ENCODE measurements at places on chromosomes 6 and 20.

- no peak for DNase-seq
These were observed 62.8 kb downstream of the SYNJ2 start for GRCh38 chr6:158044525-158044888.

DNA sequence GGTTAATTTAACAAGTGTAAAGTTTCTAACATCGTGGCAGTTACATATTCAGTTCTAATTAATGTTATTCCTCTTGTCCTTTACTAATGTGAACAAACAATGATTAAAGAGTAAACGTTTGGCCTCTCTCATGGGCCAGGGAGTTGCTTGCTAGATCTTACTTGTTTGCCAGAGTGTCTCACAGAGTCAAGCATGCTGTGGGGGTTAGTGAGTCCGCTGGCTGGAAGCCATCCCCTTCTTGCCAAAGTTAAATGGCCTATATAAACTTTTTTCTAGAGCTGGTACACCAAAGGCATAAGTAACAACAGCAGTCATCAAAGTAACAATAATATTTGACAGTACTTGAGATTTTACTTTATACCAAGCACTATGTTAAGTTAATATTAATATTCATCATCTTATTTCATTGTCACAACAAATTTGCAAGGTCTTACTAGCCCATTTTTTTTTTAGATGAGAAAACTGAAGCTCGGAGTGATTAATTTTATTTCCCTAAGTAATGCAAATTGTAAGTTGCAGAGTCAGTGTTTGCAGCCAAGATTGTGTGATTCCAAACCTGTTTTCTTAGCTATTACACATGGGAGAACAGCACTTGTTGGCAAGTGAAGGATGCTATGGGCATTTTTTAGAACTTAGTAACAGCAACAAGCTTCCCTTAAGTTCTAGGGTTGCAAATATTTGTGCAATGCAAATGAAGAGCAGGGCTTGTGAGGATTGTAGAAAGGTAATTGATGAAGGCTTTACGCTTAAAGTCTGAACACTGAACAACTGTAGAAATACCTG lies 224.5 kb downstream of the RFPL4B start:
- DNase-seq = no peak

DNA sequence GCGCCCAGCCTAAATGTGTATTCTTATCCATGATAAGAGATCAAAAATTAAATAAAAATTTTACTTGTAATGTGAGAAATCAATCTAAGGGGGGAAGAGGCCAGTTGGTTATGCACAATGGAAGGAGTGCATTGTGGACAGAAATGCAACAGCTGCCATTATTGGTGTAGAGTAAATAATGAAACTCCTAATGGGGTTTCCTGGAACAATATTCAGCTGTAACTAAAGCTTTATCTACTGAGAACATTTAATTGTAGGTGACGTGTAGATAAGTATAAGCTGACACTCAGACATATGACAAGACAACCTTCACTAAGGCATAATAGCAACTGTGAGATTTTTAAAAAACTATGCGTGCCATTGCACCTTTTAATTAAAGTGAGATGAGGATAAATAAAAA lies 71.4 kb downstream of the CEP57L1 start:
- no peak for DNase-seq

- no peak for DNase-seq
These were observed 8.3 kb downstream of the RIPOR2 start for GRCh38 chr6:24927277-24927955.

- peak; percentile 45 for DNase-seq
These were observed 215.0 kb downstream of the ARID1B start for GRCh38 chr6:156992020-156992804.

- DNase-seq = no peak
These were observed 24.9 kb upstream of the ELOVL5 start for GRCh38 chr6:53373638-53374037.

GRCh38 chr6:140844167-140844566 lies 1288.6 kb upstream of the GJE1 start:
- DNase-seq = no peak

DNA sequence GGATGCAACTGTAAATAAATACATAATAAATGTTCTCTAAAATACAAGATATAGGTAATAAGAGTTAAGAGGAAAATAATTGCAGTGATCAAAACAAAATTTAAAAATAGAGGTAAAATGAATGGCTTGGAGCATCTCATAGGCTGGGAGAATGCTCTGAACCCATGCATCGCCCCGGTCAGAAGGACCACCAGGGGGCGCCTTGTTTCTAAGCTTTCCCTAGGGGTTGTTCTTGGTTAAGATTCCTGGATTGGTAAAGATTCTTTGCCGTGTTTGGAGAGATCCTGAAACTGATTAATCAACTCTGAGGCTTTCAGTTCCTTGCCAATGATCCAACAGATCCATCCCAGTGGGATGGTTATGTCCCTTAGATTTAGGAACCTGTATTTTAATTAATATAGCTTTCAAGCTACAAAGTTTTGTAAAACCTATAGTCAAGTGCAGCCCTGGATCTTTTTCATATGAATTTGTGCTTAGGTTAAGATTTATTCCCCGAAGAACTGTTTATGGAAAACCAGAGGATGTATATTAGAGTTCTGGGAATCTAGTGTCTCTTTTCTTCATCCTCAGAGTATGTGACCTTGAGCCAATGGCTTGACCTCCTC lies 45.3 kb upstream of the PRELID3B start:
- peak; percentile 76 for DNase-seq

DNA sequence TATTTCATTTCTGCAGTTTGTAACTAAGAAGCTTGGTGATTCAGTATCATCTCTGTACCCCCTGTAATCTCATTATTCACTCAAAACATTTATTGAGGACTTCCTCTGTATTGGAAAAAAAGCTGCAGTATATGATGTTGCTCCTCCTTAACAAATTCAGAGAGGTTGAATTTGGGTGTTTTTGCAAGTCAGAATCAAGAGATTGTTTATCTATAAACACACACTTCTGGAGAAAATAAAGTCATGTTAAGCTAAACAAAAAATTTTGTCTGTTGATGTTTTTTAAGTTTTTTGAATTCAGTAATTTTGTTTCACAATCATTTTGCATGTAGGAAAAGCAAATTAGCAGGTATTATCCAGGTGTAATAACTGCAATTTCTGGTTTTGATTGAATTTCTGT lies 11.4 kb upstream of the RHAG start:
- no peak for DNase-seq

DNA sequence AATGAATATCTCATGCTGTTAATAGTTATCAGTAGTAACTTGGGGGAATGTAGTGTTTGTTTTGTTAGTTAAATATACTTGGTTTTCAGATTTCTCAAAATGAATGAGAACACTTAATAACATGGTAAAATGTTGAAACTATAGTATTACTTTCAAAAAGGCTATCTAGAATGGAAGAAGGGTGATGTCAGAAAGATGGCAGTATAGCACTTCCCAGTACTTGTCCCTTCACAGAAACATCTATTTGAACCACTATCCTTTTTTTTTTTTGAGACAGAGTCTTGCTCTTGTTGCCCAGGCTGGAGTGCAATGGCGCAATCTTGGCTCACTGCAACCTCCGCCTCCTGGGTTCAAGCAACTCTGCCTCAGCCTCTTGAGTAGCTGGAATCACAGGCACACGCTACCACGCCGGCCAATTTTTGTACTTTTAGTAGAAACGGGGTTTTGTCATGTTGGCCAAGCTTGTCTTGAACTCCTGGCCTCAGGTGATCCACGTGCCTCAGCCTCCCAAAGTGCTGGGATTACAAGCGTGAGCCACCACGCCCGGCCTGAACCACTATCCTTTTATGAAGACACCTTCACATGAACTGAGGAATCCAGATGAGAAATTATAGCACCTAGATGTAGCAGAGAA lies 4.7 kb upstream of the ECHDC1 start:
- no peak for DNase-seq

- DNase-seq = peak; percentile 39
These were observed 46.9 kb upstream of the TRERF1 start for GRCh38 chr6:42498473-42499128.

DNA sequence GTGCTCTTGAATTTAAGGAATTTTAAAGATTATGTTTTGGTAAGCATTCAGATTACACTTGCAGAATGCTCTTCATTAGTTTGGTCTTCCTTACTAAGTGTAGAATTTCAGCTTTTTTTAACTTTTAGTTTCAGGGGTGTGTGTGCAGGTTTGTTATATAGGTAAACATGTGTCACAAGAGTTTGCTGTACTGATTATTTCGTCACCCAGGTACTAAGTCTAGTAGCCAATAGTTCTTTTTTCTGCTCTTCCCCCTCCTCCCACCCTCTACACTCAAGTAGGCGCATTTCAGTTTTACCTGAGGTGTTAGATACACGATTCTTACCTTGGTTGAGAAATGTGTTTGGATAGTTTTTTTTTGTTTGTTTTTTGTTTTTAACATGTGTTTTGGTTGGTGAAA lies 68.3 kb downstream of the AFG1L start:
- DNase-seq = no peak

DNA sequence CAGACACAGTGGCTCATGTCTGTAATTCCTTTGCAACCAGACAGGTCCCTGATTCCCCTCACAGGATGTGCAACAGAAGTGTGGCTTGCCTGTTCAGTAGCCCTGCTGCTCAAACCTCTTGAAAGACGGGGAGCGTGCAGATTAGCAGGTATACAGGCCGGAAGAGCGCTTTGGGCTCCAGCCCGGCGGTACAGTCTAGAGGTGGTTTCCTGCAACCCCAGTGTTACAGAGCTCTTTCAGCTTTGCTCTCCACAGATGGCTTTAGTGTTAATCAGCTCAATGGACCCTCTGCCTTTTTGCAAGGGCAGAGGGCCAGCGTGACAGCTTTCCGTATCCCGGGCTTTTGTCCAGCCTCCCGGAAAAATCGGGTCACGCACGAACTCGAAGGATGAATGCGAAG lies 67.2 kb upstream of the TNFRSF21 start:
- DNase-seq = no peak

GRCh38 chr20:7323957-7324356 lies 556.5 kb downstream of the BMP2 start:
- DNase-seq = no peak

DNA sequence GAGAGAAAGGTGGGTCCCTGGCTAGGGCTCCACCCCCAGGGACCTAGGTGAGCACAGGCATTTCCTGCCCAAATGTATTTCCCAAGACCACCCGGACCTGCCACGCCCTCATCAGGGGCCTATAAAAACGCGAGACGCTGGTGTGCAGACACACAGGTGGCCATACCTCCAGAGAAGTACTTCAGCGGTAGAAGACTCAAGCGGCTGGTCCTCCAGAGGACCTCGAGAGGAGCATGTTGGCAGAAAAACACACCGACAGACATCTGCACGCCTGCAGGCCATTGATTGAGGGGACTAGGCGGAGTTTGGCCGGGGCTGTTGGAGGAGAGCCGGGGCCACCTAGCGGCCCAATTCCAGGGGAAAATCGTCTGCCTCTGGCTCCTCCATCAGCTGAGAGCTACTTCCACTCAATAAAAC lies 695.8 kb upstream of the MMS22L start:
- peak; percentile 71 for DNase-seq

DNA sequence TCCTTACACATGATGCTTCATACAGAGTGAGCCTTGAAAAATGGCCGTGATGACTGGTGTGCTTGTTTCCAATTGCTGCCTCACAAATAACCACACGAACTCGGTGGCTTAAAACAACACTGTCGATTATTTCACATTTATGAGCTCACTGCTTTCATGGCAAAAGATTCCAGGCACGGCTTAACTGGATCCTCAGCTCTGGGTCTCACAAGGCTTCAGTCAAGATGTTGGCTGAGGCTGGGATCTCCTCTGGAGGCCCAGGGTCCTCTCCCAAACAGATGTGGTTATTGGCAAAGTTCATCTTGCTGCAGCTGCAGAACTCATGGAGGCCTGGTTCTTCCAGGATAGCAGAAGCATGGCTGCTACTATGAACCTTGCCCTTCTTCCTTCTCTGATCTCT lies 144.6 kb downstream of the TFAP2C start:
- DNase-seq = no peak

DNA sequence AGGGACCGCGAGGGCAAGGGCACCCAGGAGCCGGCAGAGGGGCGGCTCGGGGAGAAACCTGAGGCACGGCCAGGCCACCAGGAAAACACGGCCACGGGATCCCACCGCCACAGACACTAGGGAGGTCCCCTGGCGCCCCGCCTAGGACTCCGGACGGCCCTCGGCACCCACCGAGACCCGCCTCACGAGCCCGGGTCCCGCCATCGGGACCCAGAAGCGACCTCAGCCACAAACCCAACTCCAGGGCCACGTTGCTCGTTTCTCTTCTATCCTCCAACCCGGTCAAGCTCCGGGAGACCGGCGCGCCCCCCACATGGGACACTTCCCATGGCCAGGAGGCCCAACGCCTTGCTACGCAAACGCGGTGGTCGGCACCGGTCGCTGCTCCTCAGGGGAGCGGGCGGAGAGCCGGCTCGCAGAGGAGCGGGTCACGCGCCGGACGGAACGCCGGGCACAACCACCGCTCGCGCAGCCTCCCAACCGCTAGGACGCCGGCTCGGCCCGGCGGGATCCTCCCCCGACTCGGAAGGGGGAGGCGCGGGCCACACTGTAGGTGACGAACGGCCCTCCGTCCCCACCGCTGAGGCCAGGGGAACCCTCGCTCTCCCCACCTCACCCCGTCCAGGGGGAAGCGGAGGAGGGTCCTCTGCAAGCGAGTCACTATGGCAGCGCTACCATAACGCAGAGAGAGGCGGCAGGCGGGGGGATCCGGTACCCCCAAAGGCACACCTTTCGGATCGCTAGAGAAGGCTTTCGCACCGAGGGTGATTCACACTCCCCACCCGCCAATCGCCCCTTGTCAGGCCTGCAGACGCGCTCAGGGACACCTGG lies 1514.1 kb upstream of the DEFB115 start:
- peak; percentile 33 for DNase-seq

- no peak for DNase-seq
These were observed 132.4 kb upstream of the SNX9 start for GRCh38 chr6:157690441-157691210.

GRCh38 chr6:168136001-168136400 lies 57.0 kb upstream of the FRMD1 start:
- DNase-seq = no peak

DNA sequence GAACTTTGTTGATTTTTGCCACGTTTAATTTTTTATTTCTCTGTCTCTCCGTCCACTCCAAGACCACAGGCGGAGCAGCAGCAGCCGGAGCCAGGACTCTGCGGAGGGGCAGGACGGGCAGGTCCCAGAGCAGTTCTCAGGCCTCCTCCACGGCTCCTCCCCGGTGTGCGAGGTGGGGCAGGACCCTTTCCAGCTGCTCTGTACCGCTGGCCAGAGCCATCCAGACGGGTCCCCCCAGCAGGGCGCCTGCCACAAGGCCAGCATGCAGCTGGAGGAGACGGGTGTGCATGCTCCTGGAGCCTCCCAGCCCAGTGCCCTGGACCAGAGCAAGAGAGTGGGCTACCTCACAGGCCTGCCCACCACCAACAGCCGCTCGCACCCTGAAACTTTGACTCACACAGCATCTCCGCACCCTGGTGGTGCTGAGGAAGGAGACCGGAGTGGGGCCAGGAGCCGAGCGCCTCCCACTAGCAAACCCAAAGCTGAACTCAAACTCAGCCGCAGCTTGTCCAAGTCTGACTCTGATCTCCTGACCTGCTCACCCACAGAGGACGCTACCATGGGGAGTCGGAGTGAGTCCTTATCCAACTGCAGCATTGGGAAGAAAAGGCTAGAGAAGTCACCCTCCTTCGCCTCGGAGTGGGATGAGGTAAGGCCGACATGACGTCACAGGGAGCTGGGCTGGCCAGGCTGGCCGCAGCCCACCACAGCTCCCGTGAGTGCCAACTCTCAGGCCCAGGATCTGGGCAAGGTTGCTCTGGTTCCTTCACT lies 123.5 kb downstream of the TCP11 start:
- DNase-seq = no peak
